Stimulated activated CD4-positive, alpha-beta T cell treated with anti-CD3 and anti-CD28 coated beads, TNF-alpha, amount 100 ng/mL, for 24 hours (primary cell): ENCODE measurements at places on chromosomes 4 and X.

- no peak for DNase-seq
These were observed 121.3 kb downstream of the SNCA start for GRCh38 chr4:89715631-89716030.

DNA sequence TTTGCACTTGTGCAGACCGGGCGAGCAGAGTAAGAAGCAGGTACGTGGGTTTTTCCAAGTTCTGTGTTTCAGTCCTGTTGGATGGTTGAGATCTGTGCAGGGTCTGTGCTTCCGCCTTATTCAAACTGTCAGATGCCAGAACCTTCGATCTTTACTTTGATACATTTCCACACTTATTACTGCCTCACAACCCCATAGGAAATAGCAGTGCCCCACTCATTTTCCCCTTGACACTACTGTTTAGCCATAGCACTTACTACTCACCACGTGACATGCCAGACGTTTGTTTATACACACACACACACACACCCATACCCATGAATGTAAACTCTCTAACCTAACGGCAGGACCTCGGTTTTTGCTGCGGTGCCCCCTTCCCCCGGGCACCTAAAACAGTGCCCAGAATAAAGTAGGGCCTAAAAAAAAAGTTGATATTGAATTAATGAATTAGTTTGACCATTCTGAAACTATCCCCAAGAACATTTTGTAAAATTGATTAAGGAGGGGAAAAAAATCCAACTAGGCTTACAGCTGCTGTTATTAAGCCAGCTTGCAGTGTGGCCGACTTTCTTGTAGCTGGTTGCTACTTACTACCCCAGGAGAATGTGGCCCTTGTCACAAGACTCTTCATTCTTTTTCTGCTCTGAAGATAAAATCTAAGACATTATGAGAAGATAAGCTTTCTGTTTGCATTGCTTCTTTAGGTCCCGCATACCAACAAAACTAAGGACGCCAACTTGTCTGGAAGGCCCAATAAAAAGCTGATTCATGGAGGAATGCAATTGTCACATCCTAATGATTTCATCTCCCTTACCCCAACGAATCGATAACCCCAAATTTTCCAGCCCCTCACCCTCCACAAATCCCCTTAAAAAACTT, 704 bp upstream of the SEPSECS start:
- DNase-seq = no peak

- DNase-seq = no peak
These were observed 4.6 kb upstream of the TLR2 start for GRCh38 chr4:153679486-153679885.

DNA sequence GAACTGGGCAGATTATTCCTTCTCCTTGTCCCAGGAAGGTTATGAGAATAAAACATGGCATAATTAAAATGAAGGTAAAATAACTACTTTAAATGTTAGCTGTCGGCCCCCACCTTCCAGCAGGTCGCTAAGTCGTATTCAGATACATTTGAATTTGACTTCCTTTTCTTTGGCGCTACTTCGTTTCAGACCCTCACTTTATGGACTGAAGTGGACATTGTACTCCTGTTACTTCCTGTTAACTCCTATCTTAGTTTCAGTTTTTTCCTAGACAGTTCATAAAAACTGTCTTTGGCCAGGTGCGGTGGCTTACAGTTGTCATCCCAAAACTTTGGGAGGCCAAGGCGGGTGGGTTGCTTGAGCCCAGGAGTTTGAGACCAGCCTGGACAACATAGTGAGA, 5.7 kb downstream of the SYAP1 start:
- no peak for DNase-seq

DNA sequence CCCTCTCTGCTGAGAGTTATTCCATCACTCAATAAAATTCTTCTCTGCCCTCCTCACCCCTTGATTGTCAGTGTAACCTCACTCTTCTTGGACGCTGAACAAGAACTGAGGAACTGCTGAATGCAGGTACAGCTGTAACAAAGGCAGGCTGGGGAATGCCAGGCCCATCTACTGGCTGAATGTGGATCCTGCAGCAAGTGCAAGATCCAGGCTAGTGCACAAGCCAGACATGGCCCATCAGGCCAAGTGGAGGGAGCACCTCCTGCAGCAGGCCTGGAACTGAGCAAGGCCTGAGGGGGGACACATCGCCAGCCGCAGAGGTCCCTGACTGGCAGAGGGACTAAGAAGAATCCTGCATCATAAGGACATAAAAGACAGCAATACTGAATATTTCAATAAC, 411.8 kb upstream of the PCDH10 start:
- DNase-seq = no peak
